ENCODE measurements at places on chromosomes 7 and 10. TPM values are rescaled to one million over a fixed set of nuclear protein-coding genes. Genes with fewer than 3 reads are reported as not detected.

- no peak for DNase-seq
- H3K4me1 ChIP-seq: no peaks in the 10 kb centered on the region
- H3K4me3 ChIP-seq: no peak overlapping the region
- no peaks in the 10 kb centered on the region for H3K36me3 ChIP-seq
- no peak overlapping the region for H3K27ac ChIP-seq
- H3K27me3 ChIP-seq: no peaks in the 10 kb centered on the region
Observed at GRCh38 chr7:31261341-31261740, 79.2 kb downstream of the NEUROD6 start.

FAM171A1 gene
- total RNA-seq: 51.9 TPM

- H3K27ac ChIP-seq: peak overlapping the region; percentile 59
- no peak overlapping the region for H3K4me3 ChIP-seq
- no peaks in the 10 kb centered on the region for H3K27me3 ChIP-seq
- peak; percentile 41 for DNase-seq
- peaks cover 7% of the 10 kb centered on the region for H3K36me3 ChIP-seq
- peaks cover 6% of the 10 kb centered on the region for H3K4me1 ChIP-seq
Observed at GRCh38 chr7:137836113-137836509, 10.7 kb downstream of the DGKI start.

DNA sequence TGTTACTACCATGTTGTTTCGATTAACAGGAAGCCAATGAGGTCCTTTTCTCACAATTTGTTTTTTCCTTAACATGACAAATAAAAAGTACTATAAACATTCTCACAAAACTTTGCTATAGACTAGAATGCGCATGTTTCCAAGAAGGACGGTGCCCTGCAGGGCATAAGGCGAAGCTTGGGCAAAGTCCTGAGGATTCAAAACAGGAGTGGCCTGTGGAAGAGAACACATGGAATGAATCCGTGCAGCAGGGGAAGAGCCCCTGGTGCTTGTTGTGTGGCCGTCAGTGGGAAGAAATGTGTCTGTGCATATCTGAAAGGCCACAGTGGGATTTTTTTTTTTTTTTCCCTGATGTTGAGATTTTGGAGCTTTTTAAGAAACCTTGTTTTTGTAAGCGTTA lies 67.6 kb downstream of the ITGA8 start:
- no peak overlapping the region for H3K27ac ChIP-seq
- H3K4me3 ChIP-seq: no peak overlapping the region

ZNF775 gene
- 6.5 TPM for total RNA-seq

GRCh38 chr7:36379831-36380504 lies 9.7 kb upstream of the ANLN start:
- no peak overlapping the region for H3K4me3 ChIP-seq
- DNase-seq: no peak
- H3K27me3 ChIP-seq: no peaks in the 10 kb centered on the region

- H3K27me3 ChIP-seq: peaks cover 3% of the 10 kb centered on the region
- no peaks in the 10 kb centered on the region for H3K36me3 ChIP-seq
- H3K27ac ChIP-seq: no peak overlapping the region
- DNase-seq: no peak
- no peak overlapping the region for H3K4me3 ChIP-seq
Observed at GRCh38 chr10:14971867-14972448, 12.8 kb downstream of the MEIG1 start.

DNA sequence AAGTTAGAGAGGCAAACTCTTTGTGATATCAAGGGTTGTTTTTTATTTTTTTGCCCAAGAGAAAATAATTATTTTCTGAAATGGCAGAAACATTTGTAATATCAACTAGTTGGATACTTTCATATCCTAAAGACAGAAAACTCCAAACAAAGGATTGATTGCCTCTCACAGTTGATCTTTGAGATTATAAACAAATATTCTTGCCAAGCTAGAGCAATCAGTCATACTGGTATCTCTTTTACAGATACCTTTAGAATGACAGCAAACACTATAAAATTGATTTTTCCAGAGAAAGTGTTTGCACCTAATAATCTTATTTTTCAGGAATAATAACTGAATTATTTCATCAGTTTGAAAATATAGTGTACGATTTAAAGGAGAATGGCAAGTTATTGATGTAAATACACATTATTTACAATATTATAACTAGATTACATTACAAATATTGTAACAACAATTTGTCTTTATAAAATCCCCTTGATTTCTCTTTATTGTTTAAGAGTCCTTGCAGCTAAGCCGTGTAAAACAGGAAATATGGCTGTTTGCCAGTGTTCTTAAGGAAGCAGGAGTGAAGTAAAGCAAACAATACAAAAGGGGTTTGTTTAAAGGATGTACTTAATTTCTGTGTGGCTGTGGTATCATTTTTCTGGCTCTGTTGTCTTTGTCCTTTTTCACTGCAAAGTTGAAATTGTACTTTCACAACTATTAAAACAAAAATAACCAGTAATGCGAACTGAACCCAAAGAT lies 58.4 kb downstream of the MAPK8 start:
- H3K4me1 ChIP-seq: peaks cover 12% of the 10 kb centered on the region
- no peak overlapping the region for H3K4me3 ChIP-seq
- H3K36me3 ChIP-seq: no peaks in the 10 kb centered on the region
- no peaks in the 10 kb centered on the region for H3K27me3 ChIP-seq

DNA sequence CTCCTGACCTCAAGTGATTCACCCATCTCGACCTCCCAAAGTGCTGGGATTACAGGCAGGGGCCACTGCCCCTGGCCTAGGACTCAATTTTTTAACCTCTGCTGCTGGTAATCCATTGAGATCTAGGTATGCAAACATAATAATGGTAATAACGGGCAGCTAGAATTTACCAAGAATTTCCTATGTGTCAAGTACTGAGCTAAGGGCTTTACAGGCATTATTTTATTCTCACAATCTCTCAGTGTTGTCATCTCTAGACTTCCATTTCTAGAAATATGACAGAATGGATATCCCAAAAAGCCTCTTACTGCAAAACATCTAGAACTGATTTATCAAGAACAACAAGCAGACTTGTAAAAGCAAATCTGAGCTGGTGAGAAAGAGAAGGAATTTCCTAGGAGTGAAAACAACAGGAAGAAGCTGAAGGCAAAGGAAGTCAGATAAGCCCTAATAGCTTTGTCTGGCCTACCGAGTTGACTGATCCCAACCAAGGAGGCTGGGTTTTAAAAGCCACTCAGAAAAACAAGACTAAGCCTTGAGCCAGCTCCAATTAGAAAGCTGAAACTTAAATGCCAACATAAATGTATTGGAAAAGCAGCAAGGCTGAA lies 70.6 kb downstream of the CCDC71L start:
- no peak overlapping the region for H3K27ac ChIP-seq
- no peaks in the 10 kb centered on the region for H3K36me3 ChIP-seq
- no peaks in the 10 kb centered on the region for H3K27me3 ChIP-seq
- no peak for DNase-seq

NOS3 gene
- 2.0 TPM for total RNA-seq

GRCh38 chr7:54687462-54688212 lies 71.4 kb downstream of the SEC61G start:
- H3K4me3 ChIP-seq: no peak overlapping the region
- H3K36me3 ChIP-seq: no peaks in the 10 kb centered on the region
- no peaks in the 10 kb centered on the region for H3K4me1 ChIP-seq
- H3K27ac ChIP-seq: no peak overlapping the region
- H3K27me3 ChIP-seq: no peaks in the 10 kb centered on the region

DNA sequence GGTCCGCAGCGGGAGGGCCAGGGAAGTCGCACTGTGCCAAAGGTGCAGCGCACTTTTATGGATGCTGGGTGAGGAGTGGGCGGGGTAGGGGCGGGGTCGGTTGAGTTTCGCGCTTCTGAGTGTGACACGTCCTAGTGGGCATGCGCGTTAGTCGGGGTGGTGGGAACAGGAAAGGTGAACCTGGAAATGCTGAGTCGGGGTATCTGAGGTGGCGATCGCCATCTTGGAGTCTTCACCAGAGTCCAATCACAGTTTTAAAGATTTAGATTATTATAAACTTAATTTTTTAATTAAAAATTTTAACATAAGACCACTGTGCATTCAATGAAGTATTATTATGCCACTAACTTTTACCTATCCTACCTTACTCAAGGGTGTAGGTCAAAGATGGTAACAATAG lies 45.7 kb downstream of the ZNF138 start:
- no peaks in the 10 kb centered on the region for H3K27me3 ChIP-seq
- H3K4me3 ChIP-seq: no peak overlapping the region
- no peak overlapping the region for H3K27ac ChIP-seq
- H3K4me1 ChIP-seq: no peaks in the 10 kb centered on the region
- DNase-seq: no peak

DNA sequence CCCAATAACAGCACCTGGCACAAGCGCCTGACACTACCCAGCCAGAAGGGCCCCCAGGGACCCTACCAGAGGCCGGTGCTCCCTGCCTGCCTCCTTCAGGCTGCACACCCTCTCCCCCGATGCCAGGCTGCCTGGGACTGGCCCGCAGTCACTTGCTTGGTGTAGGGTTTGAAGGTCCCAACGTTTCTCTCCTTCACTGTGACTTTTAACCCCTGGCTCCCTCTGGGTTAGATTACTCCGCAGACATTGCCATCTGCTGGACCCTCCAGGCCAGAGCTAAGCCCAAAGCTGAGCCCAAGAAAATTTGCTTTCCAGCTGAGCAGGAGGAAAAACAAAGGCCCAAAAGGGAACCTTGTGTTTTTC lies 6.9 kb downstream of the CDHR1 start:
- DNase-seq: no peak
- H3K27ac ChIP-seq: no peak overlapping the region
- no peaks in the 10 kb centered on the region for H3K4me1 ChIP-seq
- H3K36me3 ChIP-seq: no peaks in the 10 kb centered on the region

CCDC172 gene
- total RNA-seq: not detected

GRCh38 chr10:12719365-12719764 lies 282.1 kb downstream of the CCDC3 start:
- H3K4me3 ChIP-seq: no peak overlapping the region
- H3K36me3 ChIP-seq: no peaks in the 10 kb centered on the region
- DNase-seq: no peak
- H3K27ac ChIP-seq: peak overlapping the region; percentile 85

EMX2 gene
- total RNA-seq: not detected

- H3K4me1 ChIP-seq: no peaks in the 10 kb centered on the region
- DNase-seq: no peak
- no peaks in the 10 kb centered on the region for H3K27me3 ChIP-seq
- H3K36me3 ChIP-seq: peaks cover 2% of the 10 kb centered on the region
Observed at GRCh38 chr10:16656895-16657294, 135.2 kb upstream of the C1QL3 start.

DNA sequence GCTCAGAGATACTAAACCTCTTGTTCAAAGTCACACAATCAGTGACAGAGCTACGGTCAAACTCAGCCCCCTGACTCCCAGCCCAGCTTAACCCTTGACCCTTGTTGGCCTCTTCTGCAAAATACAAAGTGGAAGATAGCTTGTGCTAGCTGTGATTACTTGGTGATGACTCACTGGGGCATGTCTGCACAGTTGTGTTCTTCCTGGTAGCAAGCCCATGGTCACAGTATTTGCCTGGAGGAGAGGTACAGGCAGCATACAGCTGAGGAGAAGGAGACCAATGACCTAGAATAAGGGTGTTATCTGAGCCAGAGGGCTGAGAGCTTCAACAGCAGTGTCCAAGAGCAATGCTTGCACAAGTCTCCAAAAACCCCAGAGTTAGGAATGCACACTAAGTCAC lies 5.7 kb upstream of the HSPA12A start:
- no peak overlapping the region for H3K27ac ChIP-seq

DNA sequence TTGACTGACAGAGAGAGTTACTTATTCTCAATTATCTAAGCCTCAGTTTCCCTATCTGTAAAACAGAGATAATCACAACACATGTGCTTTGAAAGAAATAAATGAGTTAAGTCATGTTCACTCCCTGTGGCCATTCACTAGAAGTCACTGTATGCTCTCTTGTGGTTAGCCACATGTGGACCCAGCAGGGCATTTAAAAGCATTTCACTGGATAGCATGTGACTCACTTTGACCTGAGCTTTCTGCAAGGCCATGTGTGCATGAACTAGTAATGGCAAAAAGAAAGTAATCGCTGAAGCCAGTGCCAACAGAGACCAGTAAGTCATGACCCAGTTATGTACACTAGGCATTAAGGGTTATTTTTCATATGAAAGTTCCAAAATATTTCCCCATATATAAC lies 557.0 kb upstream of the IGFBP3 start:
- H3K4me3 ChIP-seq: no peak overlapping the region
- DNase-seq: peak; percentile 77
- no peaks in the 10 kb centered on the region for H3K36me3 ChIP-seq
- H3K27me3 ChIP-seq: no peaks in the 10 kb centered on the region
- no peak overlapping the region for H3K27ac ChIP-seq

MALRD1 gene
- total RNA-seq: 0.24 TPM

Data from astrocyte (in vitro differentiated cells and primary cell).